ENCODE measurements at places on chromosomes 6 and 20.

DNA sequence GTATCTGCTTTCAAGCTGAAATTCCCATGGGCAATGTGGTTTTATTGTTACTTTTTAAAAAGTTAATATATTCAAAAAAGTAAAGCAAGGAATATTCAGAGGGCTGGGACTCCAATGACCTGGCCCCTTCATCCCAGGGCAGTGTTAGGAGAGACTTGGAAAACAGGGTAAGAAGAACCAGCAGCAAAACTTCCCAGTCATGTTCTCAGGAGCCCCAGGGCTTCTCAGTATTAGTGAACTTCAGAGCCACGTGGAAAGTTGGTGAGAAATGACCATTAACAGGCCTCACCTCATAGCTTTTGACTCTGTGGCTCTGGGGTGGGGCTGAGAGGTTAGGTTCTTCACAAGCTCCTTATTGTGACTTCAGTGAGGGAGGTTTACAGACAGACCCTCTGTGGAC, 230.4 kb upstream of the KCNG1 start:
- DNase-seq, result no peak

GRCh38 chr6:42787063-42787472, 5.2 kb downstream of the BICRAL start:
- DNase-seq, result no peak

- no peak for DNase-seq
Observed at GRCh38 chr20:62703853-62704228, 4.8 kb upstream of the NTSR1 start.

DNA sequence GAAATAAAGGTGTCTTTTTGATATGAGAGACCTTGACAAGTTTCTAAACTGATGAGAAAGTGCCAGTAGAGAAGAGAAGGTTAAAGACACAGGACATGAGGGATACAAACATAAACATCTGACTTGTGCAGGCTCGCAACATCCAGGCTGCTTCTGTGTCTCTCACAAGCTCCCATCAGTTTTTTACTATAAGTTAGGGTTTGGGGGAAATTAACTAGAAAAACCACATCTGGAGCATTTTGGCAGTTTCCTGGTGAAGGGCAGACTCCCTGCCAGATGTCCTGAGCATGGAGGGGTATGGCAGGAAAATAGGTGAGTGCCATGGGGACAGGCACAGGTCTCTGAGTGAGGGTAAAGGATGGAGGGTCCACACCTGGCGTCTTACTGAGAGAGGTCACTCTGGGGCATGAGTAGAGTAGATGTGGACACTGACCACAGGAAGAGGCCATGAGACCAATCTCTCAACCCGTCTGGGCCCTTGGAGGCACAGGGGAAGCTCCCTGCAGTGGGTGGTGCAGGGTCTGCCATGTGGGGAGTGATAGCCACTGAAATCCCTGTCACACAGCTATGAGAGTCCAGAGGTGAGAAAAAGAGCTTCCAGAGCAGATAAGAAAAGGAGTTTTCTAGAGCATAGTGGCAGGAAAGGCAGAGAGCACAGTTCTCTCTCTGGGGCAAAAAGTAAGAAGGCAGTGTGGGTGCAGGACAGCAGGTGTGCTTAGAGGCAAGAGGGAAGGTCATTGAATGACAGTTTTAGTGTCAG, 193.3 kb upstream of the SYNDIG1 start:
- DNase-seq, result no peak

DNA sequence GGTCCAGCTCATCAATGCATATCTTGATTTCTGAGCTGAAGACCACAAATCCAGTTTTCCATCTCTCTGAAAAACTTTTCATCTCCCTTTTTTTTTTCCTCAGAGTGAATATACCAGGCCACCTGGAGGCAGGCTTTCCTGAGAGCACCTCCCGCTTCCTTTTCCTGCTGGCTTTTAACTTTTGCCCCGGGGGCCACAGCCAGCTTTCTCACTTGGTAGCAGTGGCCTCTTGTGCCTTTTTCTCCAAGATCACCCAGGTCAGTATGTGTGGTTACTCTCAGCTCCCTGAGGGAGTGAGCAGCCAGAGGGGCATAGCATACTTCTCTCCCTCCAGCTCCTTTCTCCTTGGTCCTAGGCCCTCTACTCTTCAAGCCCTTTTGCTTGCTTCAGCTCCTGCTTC, at the start of gene BTN1A1:
Gene BTN1A1, plus strand, starts transcription at position 202 of the 400 bp plus-strand sequence. CDS start 984 bp downstream, outside the sequence.
- no peak for DNase-seq

- no peak for DNase-seq
Observed at GRCh38 chr6:45112711-45113110, 215.4 kb upstream of the RUNX2 start.

- DNase-seq, result no peak
Observed at GRCh38 chr6:117272032-117272866, 6.9 kb downstream of the VGLL2 start.

DNA sequence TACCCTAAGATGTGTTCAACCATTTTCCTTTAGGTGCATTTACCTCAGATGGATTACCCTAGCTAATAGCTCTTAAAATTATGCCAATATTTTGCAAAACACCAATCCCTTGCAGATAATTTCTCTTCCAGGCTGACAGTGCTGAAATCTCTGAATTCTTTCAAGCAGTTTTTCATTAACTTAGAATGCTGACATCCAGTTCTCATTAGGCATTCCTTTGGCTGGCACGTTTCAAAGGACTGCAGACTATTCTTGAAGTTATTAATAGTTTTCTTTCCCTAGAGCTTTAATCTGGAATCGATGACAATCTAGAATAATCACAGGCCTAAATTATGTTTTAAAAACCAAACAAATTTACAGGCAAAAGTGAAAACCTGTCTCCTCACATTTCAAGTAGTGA, 68.3 kb downstream of the SMLR1 start:
- no peak for DNase-seq

- DNase-seq, result no peak
Observed at GRCh38 chr6:124791156-124791555, 171.1 kb upstream of the RNF217 start.

GRCh38 chr6:152404086-152404857, 232.9 kb downstream of the SYNE1 start:
- DNase-seq, result no peak

DNA sequence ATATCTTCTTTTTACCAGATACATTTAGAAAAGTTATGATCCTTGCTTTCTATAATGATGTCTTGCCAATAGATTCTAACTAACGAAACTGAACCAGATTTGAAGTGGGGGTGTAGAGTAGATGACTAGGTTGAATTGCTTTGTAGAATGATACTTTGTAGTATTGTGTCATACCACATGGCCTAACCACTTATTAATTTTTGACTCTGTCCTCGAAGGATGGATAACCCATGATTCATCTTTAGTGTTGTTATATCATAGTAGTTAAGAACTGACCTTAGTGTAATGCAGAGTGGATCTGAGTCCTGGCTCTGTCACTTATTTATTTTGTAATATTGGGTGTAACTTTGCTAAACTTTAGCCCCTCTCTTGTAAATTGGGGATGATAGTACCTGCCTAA, 4.5 kb downstream of the PHF3 start:
- no peak for DNase-seq

GRCh38 chr6:122405417-122405816, 6.0 kb downstream of the HSF2 start:
- DNase-seq, result no peak

GRCh38 chr6:170365593-170365992, 59.0 kb downstream of the FAM120B start:
- DNase-seq, result no peak

DNA sequence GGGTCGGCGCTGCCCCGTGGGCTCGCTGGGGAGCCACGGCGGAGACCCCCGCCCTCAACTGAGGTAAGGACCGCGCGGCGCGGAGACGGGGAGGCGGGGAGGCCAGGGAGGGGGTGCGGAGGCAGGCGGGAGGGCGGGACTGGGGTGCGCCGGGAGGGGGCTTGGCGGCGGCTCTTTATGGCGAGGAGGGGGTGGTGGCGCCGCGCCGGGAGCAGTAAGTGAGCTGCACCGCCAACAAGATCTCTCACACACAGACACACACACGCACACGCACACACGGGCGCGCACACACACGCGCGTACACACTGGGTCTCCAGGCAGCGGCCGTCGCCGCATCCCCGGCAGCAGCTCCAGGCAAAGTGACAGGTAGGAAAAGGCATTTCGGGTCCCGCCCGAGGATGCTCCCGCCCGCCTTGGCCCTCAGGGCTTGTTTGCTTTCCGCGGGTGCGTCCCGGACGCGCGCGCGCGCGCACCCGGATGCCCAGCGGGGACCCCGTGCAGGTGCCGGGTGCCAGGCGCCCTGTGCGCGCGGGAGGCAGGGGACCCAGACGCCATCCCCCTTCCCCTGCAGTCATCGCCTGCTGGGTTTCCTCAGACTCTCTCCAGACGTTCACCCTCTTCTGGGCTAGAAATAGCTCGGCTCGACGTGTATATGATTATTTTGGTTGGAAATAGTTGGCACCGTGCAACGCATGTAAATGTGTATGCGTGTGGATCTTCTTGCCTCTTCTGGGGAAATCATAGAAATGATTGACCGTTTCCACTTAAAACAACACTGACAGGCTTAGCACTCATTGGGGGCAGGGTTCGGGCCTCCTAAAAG, at the start of gene PLCB4:
Gene PLCB4, plus strand, starts transcription at position 247 of the 823 bp plus-strand sequence. CDS start 238,728 bp downstream, outside the sequence.
- peak; percentile 22 for DNase-seq

- DNase-seq, result no peak
Observed at GRCh38 chr20:1722513-1723050, 65.0 kb upstream of the SIRPG start.

- DNase-seq, result no peak
Observed at GRCh38 chr6:24932832-24933231, 2.9 kb downstream of the RIPOR2 start.

DNA sequence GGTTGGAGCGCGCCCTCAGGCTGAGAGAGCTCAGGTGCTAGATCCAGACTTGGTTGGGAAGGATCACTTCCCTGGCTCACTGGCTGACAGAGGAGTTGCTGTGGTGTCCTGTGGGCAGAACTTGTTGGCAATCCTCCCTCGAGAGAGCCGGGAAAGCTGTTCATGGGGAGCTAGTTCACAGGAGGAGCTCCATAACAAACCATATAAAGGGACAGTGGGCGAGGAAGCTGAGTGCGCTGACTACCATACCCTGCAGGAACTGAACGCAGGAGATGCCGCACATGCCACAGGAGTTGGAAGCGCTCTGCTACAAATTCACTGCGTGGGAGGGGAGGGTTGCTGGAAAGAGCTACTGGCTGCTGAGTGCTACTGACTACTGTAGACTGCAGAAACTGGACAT, 243.2 kb downstream of the OGFRL1 start:
- no peak for DNase-seq

- no peak for DNase-seq
Observed at GRCh38 chr6:7909323-7910276, 988 bp downstream of the TXNDC5 start.

DNA sequence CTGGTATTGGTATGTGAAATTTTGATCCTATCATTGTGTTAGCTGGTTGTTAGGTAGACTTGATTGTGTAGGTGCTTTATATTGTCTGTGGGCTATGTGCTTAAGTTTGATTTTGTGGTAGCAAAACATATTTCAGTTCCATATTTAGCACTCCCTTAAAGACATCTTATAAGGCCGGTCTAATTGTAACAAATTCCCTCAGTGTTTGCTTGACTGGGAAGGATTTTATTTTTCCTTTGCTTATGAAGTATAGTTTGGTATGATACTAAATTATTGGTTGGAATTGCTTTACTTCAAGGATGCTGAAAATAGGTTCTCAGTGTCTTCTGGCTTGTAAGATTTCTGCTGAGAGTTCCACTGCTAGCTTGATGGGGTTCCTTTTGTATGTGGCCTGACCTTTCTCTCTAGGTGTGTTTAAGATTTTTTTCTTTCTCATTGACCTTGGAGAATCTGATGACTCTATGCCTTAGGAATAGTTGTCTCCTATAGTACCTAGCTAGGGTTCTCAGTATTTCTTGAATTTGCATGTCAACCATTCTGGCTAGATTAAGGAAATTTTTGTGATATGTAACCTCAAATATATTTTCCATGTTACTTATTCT, 20.1 kb downstream of the CENPW start:
- no peak for DNase-seq

GRCh38 chr6:24840187-24840586, 41.5 kb upstream of the ARMH2 start:
- no peak for DNase-seq

DNA sequence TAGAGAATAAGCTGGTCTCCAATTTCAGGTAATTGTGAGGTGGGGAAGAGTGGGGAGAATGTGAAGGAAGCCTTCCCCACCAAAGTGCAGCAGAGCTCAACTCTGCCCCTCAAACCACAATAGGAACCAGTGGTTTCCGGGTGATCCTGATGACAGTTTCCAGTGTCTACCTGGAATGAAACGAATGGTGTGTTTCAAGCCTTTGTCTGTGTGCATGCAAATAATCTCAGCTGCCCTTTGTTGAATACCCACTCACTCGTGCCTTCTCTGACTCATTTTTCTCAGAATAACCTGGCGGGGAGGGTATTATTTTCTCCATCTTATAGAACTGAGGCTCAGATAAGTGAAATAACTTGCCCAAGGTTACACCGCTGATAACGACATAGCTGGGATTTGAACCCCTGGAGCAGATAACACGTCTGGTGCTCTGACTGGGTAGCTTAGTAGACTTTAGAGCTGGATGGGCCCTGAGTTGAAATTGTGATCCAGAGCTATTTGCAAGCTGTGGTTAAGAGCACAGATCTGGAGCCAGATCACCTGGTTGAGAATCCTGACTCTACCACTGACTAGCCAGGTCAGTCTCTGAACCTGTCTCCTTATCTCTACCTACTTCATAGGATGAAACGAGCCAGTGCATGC, 85.1 kb downstream of the EYA2 start:
- no peak for DNase-seq

DNA sequence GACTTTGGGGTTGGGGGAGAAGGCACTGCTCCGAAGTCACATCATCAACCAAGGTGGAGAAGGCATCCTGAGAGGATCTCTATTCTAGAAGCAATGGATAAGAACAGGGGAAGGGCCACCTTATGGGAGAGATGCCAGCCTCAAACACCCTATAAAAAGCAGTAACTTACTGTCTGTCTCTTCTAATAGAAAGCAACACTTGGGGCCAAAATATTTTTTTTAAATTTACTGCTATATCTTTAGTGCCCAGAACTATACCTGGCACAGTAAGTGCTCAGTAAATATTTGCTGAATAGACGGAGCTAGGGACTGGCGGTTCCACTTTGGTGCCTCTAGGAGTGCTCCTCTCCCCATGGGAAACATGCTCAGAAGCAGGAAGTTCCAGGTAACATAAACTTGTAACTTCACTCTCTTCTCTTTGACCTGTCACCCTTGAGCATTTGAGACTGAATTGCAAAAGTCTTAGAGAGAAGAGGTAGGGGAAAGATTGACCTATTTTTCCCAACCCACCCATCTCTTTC, 807 bp upstream of the OTOR start:
- no peak for DNase-seq

- DNase-seq, result no peak
Observed at GRCh38 chr6:150599199-150600009, at the start of gene PLEKHG1. Gene PLEKHG1, plus strand, starts transcription at chr6:150599885. Its CDS starts 133,797 bp downstream, at chr6:150733682.
